Fibroblast of villous mesenchyme (primary cell): ENCODE measurements at places on chromosomes 5 and 9. TPM values are rescaled to one million over a fixed set of nuclear protein-coding genes. Genes with fewer than 3 reads are reported as not detected.
A peak's percentile ranks its signal among the peaks of the same experiment; 100 is the strongest.

DNA sequence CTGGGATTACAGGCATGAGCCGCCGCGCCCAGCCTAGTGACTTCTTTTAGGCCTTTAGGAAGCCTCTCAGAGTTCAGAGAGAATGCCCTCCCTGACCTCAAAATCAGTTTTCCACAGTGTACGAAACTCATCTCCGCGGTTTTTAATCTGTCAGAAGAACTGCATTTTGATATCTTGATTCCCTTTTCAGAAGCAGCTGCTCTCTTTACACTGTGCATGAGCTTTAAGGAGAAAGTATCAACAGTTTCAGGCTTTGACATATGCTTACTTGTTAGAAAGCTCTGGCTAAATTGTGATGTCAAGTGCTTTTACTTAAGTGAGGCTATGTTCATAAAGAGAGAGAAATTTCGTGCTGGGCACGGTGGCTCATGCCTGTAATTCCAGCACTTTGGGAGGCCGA lies 74.6 kb downstream of the USP20 start:
- no peak for DNase-seq

Gene IFNE
- 1.7 and 2.3 TPM in 2 replicates for total RNA-seq

DNA sequence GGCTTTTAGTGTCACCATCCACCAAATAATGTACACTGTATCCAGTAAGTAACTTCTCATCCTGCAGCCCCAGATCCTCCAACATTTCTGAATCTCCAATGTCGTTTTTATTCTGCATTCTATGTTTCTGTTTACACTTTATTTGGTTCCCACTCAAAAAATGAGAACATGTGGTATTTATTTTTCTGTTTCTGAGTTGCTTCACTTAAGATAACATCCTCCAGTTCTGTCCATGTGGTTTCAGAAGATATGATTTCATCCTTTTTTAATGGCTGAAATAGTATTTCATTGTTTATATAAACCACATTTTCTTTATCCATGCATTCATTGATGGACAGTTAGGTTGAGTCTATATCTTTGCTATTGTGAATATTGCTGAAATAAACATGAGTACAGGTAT lies 677.3 kb upstream of the FTMT start:
- peak; percentile 4 for DNase-seq

DNA sequence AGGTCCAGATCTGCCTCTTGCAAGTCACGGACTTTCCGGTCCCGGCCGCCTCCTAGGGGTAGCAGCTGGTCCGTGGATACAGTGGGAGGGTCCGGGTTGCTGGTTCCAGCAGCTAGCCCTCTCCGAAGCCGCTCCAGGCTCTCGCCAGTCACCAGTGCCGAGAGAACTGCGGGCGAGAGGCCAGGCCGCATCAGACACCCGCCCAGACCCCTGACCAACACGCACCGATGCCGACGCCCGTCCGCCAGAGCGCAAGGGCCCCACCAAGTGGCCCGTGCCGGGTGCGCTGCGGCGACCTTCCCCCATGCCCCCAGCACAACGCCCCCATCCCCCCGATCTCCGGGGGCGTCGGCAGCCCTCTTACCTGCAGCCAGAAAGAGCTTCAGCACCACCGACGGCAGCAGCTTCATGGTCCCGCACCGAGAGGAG lies 470 bp downstream of the HBEGF start:
- DNase-seq, result peak; percentile 53

Gene AMBP
- not detected in 2 replicates for total RNA-seq

- DNase-seq, result no peak
Measured at GRCh38 chr5:151340004-151340403, 7.4 kb downstream of the SLC36A2 start.

DNA sequence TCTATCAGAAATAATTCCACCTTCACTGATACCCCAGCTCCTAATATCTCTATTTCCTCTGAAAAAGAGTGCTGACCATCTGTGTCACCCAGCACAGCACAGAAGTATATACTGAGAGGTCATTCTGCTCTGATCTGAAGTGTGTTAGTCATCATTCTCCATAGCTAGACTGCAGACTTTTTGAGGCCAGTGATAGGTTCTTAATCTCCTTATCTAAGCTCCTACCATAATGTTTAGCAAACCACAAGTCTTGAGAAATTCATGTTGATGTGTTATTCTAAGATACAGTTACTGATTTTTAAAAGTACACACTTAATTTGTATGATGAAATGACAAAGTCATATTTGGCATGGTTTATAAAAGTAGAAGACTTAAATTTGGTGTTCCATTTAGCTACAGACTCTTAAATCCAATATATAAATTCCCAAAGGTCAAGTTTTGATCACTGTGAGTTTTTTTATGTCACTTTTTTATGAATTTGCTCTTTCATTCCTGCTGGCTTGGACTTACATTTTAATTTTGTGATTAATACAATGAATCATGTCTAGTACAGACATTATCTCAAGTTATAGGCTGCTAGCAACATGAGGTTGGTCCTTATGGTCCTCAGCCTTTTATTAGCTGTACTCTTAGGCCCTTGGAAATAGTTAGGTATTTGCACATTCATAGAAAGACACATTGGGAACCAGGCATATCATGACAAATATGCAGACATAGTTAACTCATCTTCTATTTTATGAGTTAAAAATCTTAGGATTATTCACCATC lies 380.8 kb downstream of the EBF1 start:
- DNase-seq, result peak; percentile 86

DNA sequence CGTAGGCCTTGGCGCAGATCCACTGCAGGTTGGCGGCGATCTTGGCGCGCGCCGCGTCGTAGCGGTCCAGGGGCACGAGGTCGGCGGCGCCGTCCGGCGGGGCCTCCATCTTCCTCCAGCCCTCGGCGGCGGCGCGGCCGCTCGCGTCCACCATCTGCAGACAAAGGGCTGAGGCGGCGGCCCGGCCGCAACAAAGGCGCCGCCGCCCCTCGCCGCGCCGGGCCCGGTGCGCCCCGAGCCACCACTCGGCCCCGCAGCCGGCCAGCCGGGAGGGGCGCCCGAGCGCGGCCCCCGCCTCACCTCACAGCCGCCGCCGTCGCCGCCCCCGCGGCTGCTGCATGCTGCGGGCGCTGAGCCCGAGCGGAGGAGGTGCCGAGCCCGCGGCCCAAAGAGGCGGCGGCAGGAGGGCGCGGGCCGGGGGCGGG lies 328 bp downstream of the CAMSAP1 start:
- peak; percentile 34 for DNase-seq

- no peak for DNase-seq
Measured at GRCh38 chr5:178469975-178470759, 120.0 kb downstream of the COL23A1 start.

- no peak for DNase-seq
Measured at GRCh38 chr5:181118369-181118768, 12.6 kb downstream of the OR2V1 start.

Gene CDO1
- 0.32 and 2.6 TPM in 2 replicates for total RNA-seq

DNA sequence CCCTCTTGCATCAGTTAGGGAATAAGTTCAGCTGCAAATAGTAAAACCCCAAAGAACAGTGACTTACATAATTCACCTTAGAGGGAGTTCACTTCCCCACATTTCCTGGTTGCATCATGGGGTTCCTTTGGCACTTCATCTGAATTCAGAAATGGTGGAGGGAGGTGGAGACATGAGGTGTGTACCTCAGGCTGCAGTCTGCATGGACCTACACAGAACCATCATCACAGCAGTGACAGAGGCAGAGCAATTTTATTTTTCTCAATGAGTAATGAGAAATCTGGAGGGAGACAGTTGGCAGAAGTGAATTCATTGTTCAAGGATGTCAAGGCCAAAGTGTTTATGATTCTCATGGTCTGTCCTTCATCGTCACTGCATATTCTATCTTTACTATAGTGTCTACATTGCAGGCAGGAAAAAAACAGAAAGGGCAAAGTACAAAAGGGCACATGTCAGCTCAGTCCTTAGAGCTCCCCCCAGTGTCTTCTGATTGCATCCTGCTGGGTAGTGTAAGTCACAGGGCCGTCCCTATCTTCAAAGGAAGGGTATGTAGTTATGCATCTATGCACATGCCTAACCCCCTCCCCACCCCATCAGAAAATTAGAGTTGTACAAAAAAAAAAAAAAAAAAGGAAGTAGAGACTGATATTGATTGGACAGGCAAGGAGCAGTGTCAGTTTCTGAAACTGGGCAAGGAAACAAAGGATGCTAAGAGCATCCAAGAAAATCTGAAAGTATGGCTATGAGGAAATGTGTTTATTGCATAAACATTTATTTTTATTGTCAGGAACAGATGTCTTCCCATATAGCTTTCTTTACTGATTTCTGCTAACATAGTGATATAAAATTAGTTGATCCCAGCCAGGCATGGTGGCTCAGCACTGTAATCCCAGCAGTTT lies 132.7 kb upstream of the APC start:
- DNase-seq, result peak; percentile 11
